Type B pancreatic cell (in vitro differentiated cells): ENCODE measurements at places on chromosomes 1 and 21.

- DNase-seq, result no peak
Observed at GRCh38 chr1:209926045-209926444, 12.0 kb upstream of the SYT14 start.

- DNase-seq, result peak; percentile 70
Observed at GRCh38 chr1:215082532-215083382, at the start of gene KCNK2. Gene KCNK2, plus strand, starts transcription at chr1:215082737. Its CDS starts 649 bp downstream, at chr1:215083386.

GRCh38 chr1:116019653-116020253, 43.4 kb downstream of the SLC22A15 start:
- no peak for DNase-seq

DNA sequence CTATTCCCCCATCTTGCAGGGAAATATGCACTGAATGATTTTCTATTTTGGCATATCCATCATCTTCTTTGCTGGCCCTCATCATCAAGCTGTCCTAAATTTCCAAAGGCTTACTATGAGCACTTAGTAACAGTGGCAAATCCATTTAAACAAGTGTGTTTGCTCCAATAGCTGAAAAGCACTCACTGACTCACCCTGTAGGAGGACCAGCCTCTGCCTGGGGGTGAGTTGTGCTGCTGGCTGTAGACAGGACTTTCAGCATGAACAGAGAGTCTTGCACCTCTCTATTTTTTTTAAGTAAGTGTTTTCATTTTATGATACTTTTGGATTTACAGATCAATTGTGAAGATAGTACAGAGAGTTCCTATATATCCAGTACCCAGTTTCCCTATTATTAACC, 97.3 kb downstream of the SLC35F3 start:
- no peak for DNase-seq

DNA sequence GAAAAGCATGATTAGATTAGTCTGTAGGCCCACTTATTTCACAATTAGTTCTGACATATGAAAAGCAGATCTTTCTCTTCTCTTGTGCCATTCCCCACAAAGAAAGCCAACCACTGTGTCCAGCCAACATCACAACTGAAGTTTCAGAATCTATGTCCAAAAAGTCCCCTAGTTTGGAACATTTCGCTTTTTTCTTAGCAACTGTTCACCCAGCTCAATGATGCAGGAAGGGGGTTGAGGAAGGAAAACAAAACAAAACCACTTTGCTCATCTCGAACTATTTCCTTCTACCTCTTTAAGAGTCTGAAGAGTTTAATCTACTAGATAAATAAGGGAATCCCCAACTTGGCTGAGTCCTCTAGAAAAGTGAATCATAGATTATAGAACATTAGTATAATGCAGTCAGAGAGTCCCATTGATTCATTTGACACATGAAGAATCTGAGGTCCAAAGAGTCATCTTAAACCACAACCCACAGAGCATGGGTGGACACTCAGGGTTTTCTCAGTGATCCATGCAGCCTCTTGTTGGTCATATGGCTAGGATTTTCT, 159.3 kb upstream of the SGIP1 start:
- DNase-seq, result no peak

DNA sequence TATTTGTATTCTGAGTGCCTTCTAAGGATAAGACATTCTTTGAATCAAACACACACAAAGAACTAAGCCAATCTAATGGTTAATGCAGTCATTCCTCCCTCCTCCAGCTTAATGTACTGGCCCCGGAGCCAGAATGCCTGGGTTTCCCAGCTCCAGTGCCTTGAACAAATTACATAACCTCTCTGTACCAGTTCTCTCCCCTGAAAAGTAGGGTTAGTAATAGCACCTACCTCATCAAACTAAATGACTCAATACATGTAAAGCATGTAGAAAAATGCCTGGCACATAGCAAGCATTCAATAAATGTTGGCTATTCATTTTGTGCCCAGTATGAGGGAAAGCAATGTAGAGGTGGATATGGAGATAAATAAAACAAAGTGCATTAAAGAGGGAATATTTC, 14.0 kb downstream of the C1orf52 start:
- DNase-seq, result no peak

DNA sequence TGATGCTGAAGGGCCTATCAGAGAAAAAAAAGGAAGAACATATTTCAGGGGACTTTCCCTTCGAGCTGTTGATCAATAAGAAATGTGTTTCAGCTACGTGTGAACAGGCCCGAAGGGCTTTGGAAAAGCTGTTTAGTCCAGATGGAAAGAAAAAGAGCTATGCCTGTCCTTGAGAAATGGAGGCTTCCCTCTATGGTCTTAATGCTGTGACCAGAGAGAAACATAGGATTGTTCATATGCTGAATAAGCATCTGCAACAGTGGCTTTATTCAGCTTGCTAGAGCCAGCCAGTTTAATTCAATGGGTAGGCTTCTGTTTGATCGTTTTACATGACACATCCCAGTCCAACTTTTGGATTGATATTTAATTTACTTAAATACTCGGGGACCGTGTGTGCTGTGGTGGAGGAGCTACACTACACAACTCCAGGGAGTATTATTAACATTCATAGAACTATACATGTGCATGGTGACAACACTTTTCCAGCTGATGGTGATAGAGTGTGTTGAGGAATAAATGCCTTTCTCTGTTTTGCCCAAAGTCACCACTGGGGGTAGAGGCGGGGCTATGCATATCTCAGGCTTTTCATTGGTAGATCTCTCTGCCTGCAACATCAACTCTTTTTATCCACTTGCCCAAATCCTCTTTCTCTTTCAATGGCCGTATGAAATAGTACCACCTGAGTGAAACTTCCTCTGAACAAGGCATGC, 106.7 kb upstream of the C8B start:
- no peak for DNase-seq

- no peak for DNase-seq
Observed at GRCh38 chr1:240803151-240803550, 191.2 kb upstream of the GREM2 start.

GRCh38 chr1:38055965-38056364, 9.4 kb upstream of the POU3F1 start:
- DNase-seq, result no peak

GRCh38 chr1:188670837-188671236, 1806.8 kb downstream of the BRINP3 start:
- no peak for DNase-seq

- no peak for DNase-seq
Observed at GRCh38 chr21:42997053-42997452, 22.7 kb downstream of the PKNOX1 start.

GRCh38 chr1:149986486-149987296, 23.8 kb downstream of the OTUD7B start:
- no peak for DNase-seq

GRCh38 chr21:45643021-45643980, at the start of gene PCBP3:
Gene PCBP3, plus strand, starts transcription at chr21:45643725. Its CDS starts 206,361 bp downstream, at chr21:45850086.
- peak; percentile 97 for DNase-seq

- no peak for DNase-seq
Observed at GRCh38 chr1:153260585-153261280, 1.2 kb downstream of the LORICRIN start.

DNA sequence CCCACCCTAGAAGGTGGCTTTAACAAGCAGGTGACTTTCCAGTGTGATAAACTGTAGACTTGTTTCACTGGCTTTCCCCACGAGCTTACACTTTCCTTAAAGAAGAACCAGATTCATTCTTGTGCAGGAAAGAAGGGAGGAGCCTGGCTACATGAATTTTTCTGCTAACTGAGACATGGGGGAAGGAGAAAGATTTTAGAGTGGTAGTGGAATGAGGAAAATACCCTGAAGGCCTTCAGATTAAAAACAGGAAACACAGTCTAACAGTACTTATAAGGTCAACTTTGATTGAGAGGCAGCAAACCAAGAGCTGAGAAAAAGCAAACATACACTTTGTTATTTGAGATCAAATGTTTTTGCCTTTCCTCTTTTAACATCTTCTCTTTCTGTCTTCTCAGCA, 640.9 kb upstream of the PLXNA2 start:
- DNase-seq, result no peak

DNA sequence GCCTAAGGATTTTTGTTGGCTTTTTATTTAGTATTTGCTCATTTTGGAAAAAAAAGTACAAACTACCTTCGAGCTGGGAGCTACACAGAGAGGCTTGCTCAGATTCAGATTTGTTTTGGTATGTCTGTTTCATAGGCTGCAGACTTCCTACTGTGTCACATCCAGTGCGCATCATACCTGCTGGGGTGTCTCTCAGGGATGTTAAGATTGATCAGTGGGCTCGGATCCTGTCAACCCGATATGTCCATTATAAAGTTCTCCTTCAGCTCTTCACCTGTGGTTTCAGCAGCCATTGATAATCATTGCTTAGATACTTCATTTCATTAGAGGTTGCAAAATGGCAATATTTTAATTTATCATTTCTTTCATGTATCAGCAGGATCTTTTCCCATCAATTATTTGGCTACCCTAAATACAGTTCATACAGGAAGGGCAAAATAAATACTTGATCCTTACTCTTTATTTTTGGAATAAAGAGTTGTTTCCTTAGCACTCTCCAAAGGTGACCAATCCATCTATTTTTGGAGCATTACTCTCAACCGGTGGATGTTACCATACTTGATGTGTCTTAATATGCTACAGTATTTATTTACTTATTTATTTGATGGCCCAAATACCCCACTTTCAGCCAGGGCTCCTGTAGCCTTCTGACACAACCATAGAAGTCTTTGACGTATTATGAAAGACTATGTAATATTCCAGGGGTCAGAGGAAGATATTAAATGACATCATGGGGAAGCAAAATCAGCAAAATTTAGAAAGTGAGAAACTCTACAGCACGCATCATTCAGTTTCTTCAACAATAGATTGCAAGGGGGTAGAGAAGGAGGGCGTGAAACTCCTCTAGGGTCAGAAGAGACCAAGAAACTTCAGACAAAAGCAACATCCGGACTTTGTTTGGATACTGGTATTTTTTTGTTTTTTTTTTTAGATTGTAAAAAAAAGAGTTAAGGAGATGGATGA, 55.3 kb upstream of the HNRNPU start:
- no peak for DNase-seq

- DNase-seq, result no peak
Observed at GRCh38 chr1:1918901-1919303, at the start of gene TMEM52. Gene TMEM52, minus strand, starts transcription at chr1:1919279. Its CDS starts 14 bp downstream, at chr1:1919265.

- DNase-seq, result peak; percentile 29
Observed at GRCh38 chr1:30290581-30290980, 432.8 kb downstream of the MATN1 start.

- no peak for DNase-seq
Observed at GRCh38 chr1:57874418-57874877, 450.6 kb upstream of the DAB1 start.

DNA sequence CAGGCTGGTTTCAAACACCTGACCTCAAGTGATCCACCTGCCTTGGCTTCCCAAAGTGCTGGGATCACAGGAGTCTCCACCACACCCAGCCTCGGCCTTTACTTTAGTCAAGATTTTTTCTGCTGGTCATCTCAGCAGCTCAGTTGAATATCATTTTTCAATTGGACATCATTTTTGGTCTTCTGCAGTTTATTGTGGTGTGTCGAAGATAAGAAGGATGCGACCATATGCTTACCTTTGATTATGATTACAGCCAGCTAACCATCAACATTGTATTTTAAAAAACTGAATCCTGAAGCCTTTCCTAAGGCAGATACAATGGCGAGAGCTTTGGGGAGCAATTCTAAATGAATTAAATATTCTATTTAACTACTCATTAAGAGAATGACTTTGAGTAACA, 12.3 kb upstream of the NFIA start:
- no peak for DNase-seq

- no peak for DNase-seq
Observed at GRCh38 chr1:8976338-8976737, 30.7 kb downstream of the CA6 start.

- no peak for DNase-seq
Observed at GRCh38 chr21:15333951-15334350, 269.2 kb upstream of the NRIP1 start.

GRCh38 chr1:22105611-22106207, 37.2 kb downstream of the WNT4 start:
- no peak for DNase-seq

DNA sequence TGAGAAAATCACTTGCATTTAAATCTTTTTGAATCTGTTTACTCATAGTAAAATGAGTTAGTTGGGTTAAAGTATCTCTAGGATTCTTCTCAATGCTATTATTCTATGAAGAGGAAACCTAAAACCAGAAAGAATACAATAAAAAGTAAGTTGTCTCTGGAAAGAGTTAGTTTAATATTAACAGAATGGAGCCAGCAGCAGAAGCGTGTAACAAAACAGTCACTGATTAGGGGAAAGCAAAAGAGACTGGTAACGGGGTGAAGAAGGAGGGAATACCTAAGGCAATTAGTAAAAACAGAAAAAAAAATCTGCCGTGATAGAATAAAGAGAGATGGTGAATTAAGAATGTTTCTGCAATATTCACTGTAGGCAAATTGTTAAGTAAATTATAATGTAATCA, 60.0 kb downstream of the NRDC start:
- DNase-seq, result no peak

GRCh38 chr21:28423521-28424190, 569.0 kb downstream of the LTN1 start:
- DNase-seq, result no peak

GRCh38 chr1:240188139-240188538, 96.5 kb downstream of the FMN2 start:
- no peak for DNase-seq

DNA sequence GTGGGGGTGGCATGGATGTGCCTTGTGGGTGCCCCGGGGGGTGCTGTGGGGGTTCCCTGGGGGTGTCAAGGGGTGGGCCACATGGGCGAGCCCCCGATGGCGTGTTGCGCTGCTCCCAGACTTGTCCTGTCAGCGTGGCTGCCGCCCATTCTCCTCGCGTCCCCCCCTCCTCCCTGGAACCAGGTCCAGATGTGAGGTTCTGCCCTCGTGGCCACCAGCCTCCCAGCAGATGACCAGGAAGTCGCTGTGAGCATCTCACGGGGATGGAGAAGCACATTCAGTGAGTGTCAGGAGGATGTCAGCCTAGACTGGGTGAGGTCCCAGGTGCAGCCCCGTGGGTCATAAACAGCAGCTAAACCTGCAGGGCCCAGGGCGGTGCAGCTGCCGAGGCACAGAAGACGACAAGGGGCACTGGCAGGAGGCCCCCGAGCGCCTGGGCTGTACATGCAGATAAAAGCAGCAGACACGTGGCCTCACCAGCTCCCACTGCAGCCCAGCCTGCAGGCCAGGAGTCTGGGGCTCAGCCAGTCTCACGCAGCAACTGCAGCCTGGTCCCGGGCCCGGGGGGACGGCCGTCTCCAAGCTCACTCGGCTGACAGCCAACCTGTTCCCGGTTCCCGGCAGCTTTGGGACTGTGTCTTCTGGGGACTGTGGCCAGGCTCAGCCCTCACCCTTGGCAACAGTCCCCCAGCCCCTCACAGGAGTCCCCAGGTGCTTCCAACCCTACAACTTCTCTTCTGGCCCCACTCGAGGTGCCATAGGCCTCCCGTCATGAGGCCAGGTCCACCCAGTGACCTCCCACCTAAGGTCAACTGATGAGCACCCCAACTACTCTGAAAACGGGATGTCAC, 17.5 kb upstream of the COL6A2 start:
- peak; percentile 70 for DNase-seq
